Activated T-helper 1 cell treated with anti-CD3 and anti-CD28 coated beads, Interleukin-2, amount 50 U/mL, for 16 hours (primary cell): ENCODE measurements at places on chromosomes 2 and 18.

- DNase-seq, result no peak
Observed at GRCh38 chr2:133952420-133952819, 301.5 kb upstream of the MGAT5 start.

DNA sequence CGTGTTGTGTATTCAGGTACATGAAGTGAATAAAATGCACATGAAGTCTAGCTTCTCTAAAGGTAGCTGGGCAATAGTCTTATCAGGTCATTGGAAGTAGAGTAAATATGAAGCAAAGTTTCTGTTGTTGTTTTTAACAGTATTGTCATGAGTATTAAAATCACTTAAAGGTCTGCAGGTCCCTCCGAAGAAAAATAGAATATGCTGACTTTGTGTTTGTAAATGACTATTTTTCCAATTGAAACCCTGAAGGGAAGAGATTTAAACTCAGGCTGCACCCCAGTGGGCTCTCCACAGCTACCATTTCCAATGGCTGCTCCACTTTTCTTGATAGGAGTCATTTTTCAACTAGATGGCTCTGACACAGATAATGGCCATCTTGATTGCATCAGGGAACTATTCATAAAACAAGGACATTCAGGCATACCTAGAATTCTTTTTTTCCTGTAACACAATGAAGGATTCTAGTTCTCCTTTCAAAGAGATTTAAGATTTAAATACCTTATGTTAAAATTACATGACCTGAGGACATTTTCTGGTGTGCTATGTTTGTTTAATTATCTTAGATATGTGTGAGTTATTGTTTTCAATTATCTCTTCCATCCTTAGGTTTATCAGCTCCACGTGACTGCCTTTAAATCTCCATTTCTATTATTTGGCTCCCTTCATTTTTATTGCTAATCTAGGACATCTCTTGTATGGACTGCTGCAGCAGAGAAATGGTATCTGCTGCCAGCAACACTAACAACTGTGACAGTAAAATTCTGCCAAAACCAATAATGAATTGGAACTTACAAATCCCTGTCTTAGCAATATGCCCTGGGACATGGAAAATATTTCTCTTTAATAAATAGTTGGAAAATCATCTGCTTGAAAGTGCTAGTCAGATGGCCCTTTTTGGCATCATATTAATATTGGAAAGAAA is 149.2 kb upstream of the NOSTRIN start:
- DNase-seq, result no peak

DNA sequence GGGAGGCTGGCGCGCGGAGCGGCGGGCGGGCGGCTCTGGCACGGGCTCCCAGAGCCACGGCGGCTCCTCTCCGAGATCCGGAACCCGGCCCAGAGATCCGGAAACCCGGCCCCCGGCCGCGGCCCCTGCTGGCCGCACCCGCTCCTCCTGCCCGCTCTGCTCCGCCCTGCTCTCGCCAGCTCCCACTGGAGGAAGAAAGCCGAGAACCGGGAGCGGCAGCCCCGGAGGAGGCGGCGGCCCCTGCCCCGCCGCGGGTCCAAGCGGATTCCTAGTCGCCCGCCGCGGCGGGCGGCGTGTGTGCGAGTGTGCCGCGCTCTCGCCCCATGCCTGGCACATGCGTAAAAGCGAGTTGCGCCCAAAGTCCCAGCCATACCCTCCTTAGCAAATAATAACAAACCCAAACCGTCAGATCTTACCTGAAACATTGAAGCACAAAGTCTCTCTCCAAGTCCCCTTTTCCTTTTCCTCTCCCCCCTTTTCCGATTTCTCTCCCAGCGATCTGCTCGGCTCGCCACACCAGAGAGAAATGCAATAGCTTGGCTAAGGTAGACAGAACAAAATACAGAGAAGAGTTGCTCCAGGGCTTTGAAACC is 108.7 kb upstream of the KCTD1 start:
- DNase-seq, result no peak

- no peak for DNase-seq
Observed at GRCh38 chr2:43276266-43276941, 50.0 kb upstream of the ZFP36L2 start.

DNA sequence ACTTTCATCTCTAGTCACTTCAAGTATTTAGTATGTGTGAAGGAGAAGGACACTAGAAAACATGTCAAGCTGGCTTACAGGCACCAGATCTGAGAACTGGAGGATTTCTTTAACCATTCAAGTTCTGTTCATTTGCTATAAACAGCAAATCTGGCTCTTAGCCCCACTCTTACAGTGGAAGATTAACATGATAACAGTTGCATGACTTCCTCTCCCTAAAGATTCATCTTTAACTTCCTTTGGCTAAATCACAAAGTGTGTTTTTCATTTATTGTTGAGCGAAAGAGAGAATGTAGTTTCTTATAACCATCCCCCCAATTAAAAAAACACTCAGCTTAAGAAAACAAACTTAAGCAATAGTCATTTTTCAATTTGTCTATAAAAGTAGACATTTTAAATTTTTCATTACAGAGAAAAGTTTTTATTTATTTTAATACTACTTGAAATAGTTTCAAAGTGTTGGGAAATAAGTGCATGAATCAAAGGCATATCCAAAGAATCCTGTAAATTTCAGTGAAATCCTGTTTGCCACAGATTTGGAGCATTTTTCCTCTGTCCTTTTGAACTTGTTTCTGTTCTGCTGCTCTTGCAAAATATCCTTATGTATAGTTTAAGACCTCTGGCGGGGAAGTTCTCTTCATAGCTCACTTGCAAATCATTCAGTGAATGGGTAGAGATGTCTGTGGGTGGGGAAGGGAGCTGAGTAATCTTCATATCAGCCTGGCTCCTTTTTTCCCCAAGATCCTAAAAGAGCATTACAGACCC is 241.0 kb upstream of the RBBP8 start:
- no peak for DNase-seq

DNA sequence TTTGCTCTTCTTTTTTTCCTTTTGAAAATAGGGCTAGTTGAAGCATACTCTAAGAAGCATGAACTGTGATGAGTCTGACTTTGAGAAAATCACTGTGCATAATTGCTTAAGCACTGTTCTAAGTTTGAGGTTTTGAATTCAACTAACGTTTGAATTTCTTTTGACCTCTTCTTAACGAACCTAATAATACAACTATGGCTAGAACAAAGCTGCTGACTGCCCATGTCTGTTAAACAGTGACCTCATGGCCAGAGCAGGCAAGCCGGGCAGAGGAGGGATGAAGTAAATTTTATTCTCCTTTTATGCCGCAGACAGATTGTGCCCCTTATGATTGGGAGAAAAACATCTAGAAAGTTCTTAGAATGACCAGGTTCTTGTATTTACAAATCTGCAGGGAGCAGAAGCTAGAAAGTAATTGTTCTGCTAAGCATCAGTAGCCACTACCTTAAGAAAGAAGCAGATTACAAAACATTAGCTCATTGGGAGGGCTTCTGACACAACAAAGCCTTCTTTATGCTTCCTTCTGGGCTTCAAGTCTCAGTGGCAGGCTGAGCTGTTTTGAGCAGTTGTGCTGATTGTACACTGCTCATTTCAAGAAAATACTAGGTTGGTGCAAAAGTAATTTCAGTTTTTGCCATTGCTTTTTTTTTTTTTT is 97.8 kb upstream of the RASGRP3 start:
- no peak for DNase-seq

- DNase-seq, result no peak
Observed at GRCh38 chr2:163548970-163549369, 186.8 kb downstream of the FIGN start.

GRCh38 chr2:222523783-222524544 is 99.6 kb downstream of the SGPP2 start:
- DNase-seq, result no peak

GRCh38 chr18:61953161-61953560 is 60.4 kb upstream of the RNF152 start:
- DNase-seq, result no peak

DNA sequence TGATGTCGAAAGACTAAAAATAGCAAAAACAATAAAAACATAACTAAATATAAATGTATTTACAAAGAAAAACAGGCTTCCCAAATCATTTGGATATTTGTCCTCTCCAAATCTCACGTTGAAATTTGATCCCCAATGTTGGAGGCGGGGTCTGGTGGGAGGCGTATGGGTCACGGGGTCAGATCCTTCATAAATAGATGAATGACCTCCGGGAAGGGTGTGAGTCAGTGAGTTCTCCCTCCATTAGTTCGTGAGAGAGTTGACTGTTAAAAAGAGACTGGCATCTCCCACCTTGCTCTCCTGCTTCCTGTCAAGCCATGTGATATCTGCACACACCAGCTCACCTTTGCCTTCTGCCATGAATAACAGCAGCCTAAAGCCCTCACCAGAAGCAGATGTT is 703.0 kb downstream of the TMEM182 start:
- no peak for DNase-seq

- DNase-seq, result no peak
Observed at GRCh38 chr2:190183539-190183938, 121.0 kb upstream of the MSTN start.

DNA sequence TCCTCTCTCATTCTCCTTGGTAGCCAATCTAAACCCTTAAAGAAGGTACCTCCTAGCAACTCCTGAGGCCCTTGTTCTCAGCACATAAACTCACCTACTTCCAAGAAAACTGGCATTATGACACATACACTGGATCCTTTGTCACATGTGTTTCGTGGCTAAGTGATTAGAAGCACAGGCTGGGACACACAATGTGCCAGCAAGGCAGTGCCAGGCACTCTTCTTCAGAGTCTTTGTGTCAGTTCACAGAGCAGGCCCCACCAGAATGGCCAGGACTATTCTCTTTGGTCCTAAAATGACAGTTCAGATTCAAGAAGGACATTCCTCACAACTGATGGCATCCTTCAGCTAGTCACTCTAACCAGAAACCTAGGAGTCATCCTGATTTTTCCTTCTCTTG is 40.3 kb downstream of the SMC6 start:
- no peak for DNase-seq

- DNase-seq, result no peak
Observed at GRCh38 chr2:19847486-19847885, 54.3 kb downstream of the TTC32 start.

DNA sequence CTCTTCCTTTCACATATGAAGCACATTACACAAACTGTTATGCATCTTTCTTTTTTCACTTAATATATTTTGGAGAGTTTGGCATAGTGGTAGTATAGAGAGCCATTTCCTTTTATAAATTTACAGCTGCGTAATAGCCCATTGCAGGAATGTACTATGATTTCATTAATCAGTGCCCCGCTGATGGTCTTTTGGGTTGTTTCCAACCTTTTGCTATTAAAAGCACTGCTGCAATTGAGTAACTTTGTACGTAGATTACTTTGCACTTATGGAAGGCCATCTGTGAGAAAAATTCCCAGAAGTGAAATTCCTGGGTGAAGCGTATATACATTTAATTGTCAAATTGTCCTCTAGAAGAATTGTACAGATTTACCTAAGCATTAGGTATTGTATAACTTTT is 565.3 kb upstream of the ZNF804A start:
- no peak for DNase-seq

DNA sequence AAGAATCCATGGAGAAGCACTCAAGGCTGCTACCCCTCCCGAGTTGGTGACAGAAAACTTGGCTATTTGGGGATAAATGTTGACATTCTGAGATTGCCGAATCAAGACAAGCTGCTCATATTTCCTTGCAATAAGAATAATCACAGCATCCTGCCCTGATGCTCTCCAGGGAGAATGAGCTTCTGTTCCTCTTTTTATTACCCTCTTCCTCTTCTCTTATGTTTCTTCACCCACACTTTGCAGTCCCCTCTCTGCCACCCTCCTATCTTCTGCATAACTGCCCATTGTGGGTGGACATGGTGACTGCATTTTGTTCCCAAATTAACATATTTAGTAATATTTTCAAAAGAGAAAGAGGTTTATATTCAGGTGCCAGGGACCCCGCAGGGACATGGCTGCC is 11.9 kb upstream of the MSGN1 start:
- DNase-seq, result no peak

GRCh38 chr2:200034816-200035215 is 79.4 kb downstream of the MAIP1 start:
- no peak for DNase-seq

DNA sequence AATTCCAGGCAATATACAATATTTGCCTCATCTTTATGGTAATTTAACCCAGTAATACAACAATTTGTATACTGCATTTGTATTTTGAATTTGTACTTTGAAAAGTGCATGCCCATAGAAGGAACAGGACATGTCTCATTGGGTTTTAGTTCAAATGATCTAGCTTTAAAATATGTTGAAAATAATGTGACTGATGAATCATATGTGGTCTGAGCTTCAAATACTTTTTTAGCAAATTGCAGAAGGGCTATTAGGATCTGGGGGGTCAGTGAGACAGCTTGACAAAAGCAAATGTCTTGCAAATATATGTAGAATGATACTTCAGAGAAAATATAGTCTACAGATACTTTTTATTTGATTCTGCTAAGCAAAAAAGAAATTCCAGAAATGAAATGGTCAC is 248.9 kb downstream of the DCC start:
- DNase-seq, result no peak

GRCh38 chr2:156486614-156487013 is 50.4 kb downstream of the GPD2 start:
- no peak for DNase-seq

DNA sequence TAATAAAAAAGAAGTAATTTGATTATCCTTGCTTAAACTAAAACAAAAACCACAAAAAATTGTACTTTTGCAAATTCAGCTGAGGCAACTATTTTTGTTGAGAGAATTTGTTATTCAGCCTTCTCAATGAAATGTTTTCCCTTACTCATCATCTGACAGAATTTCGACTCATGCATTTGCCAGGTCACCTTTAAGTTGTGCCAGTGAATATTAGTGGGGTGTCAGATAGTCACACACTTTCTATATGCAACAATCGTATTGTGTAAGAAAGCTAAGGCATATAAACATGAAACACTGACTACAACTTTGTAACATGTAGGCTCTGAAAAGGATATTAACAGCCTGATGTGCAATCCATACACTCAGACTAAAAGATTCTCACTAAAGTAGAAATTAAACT is 1653.1 kb upstream of the SLC39A10 start:
- no peak for DNase-seq

DNA sequence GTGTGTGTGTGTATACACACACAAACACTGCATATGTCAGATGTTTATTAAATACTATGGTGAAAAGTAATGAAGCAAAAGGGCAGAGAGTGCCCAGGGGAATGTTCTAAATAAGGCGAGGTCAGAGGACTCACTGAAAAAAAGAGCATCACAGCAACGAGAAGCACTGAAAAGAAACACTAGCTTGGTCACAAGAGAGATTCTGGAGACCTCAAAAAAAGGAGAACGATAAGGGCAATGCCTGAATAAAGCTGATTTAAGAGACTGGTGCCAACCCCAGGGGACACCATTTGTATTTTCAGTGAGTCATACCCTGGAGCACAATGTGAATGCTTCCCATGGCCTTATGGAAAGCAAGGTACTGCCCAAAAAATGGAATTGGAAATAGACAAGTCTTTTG is 14.5 kb downstream of the SLC40A1 start:
- no peak for DNase-seq

DNA sequence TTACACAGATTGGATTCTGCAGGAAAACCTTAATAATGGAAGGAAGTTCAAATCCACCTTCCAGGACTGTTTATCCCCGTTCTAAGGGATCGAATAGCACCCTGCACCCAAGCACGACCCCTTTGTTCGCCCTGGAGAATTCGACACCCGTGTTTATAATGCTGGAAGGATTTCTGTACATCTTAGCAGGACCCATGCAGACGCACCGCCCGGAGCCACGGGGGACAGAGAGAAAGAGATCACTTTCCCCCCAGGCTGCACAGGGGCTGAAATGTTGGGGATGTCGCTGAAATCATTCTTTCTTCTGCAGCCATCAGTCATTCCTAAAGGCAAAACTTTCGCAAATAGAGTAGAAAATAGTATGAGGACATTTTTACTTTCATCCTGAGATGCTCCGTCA is 238.7 kb upstream of the SALL3 start:
- no peak for DNase-seq
